Mucosa of descending colon (tissue), 3 donors: ENCODE measurements at places on chromosomes 13 and 19.

DNA sequence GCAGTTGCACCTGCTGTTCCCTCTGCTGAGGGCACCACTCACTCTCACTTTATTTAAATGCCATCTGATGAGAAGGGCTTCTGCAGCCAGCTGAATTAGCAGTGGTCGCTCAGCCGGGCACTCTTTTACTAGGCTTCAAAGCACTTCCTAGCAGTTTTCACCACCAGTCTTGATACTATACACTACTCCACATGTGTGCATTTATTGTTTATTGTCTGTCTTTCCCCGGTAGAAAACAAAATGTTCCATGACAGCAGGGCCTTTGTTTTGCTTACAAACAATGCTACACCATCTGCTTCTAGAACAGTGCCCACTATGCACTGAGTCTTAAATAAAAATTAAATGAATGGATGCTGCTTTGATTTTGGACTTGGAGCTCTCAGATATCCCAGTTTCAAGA, 404.9 kb downstream of the FGF14 start:
- DNase-seq, result no peak

DNA sequence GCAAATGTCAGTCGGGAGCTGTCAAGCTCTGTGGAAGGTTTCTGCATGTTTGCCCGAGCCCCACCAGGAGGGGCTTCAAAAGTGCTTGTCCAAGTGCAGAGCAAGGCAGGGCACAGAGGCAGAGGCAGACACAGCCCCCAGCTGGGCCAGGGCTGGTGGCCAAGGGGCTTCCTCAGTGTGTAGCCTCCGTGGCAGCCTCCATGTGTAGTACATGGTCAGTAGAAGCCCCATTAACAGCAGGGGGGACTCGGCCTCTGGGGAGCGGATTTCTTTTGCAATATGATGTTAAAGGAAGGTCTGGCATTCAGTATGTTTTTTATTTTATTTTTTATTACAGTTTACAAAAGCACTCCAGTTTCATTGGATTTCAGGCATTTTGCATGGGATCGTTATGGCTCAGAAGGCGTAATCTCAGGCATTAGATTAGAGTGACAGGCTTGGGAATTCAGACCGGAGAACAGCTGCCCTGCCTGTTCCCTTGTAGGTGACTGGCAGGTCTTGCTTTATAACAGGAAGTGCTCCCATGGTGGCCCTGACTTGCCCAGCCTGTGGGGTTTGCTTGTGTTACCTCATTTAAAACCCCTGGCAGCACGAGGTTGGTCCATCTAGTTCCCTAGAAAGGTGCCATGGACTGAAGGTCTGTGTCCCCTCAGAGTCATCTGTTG, 129.2 kb downstream of the KDM4B start:
- no peak for DNase-seq

- no peak for DNase-seq
Measured at GRCh38 chr13:34265046-34265679, 447.2 kb downstream of the RFC3 start.

DNA sequence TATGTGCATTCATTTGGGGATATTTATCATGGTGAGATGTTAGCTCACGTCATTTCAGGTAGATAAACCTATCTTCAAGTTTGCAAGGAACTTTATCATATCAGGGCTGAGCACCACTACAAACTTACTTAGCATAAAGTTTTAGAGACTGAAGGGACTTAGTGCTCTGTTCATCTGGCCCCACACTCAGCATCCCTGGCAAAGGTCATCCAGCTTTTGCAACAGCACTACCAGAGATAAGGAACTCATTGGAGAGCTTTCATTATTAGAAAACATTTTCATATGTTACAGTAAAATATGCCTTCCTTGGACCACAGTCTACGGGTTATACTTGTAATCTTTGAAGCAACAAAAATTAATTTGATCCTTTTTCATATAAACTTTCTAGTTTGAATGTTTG, 263.4 kb downstream of the POU4F1 start:
- DNase-seq, result no peak

GRCh38 chr19:52536448-52536800, 9.0 kb downstream of the ZNF808 start:
- peak; percentile 51 for DNase-seq

DNA sequence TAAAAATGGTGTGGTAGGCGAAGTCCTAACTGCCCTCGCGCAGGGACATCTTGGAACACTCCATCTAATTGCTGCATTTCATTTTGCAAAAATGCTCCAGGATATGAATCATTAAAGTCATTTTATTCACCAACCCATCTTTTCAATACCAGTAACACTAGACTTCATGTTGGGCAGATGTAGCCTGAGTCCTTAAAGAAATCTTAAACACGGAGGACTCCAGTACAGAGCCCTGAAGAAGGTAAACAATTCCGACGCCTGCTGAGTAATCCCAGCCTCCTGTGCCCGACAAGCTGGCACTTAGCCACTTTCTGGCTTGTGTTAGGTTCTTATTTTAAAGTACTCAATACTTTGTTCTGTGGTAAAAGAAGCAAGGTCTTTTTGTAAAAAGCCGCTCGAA, 58.0 kb upstream of the IRS2 start:
- DNase-seq, result no peak

DNA sequence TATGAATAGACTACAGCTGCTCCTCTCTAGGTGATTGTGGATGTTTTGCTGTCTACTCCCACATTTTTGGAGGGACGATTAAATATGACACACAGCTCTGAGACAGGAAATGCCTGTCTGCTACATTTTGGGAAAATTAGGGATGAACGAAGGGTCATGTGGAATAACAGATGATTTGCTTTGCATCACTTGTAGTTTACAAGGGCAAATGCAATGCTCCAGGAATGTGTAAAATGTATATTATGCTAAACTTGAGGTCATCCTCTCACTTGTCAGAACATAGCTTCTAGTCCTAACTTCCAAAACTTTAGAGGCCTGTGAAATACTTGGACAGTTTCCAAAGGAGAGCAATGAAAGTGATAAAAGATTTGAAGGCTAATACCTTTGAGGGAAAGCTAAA, 284.2 kb upstream of the DACH1 start:
- no peak for DNase-seq

- DNase-seq, result no peak
Measured at GRCh38 chr13:96214824-96215445, 125.0 kb downstream of the HS6ST3 start.

DNA sequence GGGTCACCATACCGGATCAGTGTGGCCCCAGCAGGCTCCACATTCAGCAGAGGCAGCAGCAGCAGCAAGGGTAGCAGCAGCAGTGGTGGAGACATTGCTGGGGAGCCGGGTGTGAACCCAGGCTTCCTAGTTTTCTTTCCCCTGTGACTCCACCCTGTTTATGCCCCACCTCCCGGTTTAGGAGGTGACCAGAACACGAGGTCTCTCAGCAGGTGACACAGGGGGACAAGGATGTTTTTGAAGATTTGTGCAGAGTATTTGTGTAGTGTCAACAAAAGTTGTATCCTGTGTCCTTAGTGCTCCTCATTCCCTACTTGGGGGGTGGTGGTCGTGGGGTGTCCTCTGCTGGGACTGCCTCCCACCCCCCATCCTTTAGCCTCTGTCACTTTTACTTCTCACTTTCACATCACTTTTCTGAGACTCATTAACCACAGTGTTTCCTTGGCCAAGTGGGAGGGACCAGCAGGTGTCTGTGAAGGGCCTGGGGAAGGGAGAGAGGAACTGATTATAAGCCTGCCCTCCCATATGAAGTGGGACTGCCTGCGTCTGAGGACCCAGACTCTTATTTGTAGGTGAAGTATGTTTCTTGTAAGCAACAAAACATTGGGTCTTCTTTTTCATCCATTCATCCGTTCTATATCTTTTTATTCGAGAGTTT, 15.6 kb upstream of the KCNC3 start:
- DNase-seq, result no peak

- no peak for DNase-seq
Measured at GRCh38 chr13:29624997-29625396, 29.5 kb upstream of the SLC7A1 start.

- DNase-seq, result no peak
Measured at GRCh38 chr13:80475718-80476117, 134.8 kb upstream of the SPRY2 start.

GRCh38 chr19:6058518-6059201, 51.6 kb downstream of the RFX2 start:
- no peak for DNase-seq

- no peak for DNase-seq
Measured at GRCh38 chr13:31814536-31814935, 75.2 kb downstream of the RXFP2 start.

GRCh38 chr19:43624933-43625332, 5.5 kb upstream of the ZNF428 start:
- peak; percentile 88 for DNase-seq

GRCh38 chr19:46353730-46354528, 7.0 kb downstream of the PPP5C start:
- no peak for DNase-seq

DNA sequence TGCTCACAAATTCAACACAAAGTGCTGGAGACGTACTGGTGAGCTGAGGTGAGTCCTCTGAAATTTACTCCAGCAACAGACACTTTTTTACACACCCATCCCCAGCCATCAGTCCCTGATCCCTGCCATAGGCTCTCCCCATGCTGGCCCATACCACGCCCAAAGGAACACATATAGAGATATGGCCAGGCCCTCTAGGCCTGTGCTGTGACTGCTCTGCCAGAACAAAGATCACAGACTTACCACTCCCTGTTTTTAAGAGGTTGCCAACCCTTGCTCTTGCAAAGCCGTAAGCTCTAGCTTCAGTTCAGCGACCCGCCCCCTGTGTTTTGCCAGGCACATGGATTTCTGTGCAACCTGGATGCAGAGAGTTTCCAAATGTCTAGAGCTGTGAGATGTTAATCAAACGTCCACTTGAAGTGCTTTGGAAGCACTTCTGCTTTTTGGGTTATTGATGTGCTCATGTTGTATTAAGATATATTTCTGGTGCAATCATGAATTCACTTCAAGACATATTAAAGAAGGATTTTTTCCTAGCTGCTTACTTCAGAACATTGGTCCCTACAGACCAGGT, 59.7 kb downstream of the DLEU7 start:
- no peak for DNase-seq

GRCh38 chr13:86299128-86299527, 499.9 kb upstream of the SLITRK6 start:
- no peak for DNase-seq

DNA sequence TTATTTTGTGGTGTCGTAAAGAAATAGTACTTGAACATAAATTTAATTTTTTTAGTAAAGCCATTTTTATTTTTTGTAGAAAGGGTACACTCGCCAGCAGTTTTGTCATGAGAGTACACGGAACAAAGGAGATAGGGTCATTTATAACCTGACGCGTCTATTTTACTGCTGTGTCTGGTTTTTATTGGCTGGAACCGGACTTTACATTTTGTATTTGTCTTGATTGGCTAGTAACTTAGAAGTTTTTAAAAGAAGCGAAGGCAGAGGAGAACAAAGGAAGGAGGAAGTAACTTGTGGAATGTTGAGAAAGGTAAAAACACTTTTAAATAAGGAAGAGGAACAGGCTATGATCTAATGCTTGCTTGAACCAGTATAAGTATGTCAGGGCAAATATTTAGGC, 43.5 kb downstream of the TRPM4 start:
- DNase-seq, result no peak

DNA sequence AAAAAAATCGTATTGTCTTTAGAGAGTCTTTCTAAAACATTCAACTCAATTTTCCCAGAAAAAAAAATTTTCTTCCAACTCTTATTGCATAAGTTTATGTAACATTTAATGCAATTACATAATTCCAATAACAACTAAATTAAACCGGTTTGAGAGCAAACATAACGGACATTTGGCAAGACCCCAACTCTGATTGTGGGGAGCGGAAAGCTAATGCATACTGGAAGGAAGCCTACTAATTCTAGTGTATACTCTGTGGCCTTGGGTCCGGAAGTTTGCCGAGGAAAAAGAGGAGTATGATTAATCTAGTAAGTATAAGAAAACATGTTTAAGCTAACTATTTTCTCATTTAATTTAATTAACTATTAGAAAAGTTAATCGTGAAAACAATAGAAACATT, 21.3 kb upstream of the MIR17HG start:
- no peak for DNase-seq

DNA sequence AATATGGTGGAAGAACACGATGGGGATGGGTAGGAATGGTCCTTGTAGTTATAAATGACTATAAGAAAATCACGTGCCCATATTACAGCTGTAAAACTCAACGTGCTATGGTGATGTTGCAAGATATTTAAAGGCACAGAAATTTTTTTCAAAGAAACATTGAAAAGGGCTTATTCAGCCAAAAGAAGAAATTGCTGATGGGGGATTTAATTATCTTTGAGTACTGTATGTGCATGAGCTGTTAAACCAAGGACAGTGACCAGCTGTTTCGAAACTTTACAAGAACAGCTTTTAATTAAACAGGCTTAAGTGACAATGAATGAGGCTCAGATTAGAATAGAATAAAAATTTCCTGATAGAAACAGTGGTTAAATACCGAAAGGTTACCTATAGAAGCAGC, 339.0 kb downstream of the HS6ST3 start:
- no peak for DNase-seq

- no peak for DNase-seq
Measured at GRCh38 chr19:35478794-35479677, 11.2 kb downstream of the KRTDAP start.

- no peak for DNase-seq
Measured at GRCh38 chr19:55042344-55042678, 4.2 kb upstream of the GP6 start.

- no peak for DNase-seq
Measured at GRCh38 chr13:96851856-96852445, 142.3 kb downstream of the OXGR1 start.

GRCh38 chr13:74202129-74202813, 68.1 kb upstream of the KLF12 start:
- DNase-seq, result no peak

DNA sequence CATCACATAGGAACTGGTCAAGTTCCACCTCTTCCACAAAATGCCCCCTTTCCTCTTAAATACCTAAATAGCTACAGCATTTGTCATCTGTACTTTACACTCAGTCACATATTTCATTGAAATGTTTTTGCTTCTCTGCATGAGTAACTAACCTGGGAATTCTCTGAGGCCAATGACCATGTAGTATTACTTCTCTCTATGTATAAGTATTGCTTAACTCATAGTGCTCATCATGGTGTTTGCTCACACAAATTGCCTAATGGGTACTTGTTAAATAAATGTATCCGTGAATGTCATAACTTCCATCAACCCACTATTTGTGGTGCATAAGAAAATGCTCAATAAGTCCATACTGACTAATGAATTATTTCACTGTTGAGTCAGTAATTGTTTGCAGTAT, 115.5 kb downstream of the FGF14 start:
- DNase-seq, result no peak

DNA sequence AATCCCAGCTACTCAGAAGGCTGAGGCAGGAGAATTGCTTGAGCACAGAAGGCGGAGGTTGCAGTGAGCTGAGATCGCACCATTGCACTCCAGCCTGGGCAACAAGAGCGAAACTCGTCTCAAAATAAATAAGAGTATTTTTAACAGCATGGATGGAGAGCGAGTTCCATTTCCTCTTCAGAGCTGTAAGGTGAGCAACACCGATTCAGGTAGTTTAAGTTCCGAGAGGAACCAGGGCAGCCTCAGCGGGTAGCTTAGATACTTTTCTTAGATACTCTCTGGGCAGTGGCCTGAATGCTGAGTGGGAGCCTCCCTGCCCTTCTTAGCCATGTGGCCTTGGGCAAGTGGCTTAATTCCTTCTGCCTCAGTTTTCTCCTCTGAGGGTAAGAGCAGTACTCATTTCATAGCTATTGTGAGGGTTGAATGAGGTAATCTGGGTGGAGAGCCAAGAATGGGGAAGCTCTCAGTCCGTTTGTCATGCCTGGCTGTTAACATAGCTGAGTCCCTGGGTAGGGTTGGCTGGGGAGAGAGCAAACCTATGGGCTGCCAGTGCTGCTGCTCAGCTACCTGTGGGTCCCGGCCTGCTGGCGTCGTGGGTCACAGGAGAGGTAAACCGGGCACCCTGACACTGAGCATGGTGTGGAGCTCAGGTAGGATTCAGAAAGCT, 4.1 kb downstream of the ATP11A start:
- no peak for DNase-seq
